ENCODE measurements at places on chromosomes 13 and 19. TPM values are rescaled to one million over a fixed set of nuclear protein-coding genes. Genes with fewer than 3 reads are reported as not detected.

ANGPTL4 gene
- 99.1 TPM for total RNA-seq

KIR2DL4 gene
- 0.54 TPM for total RNA-seq

RAB3A gene
- 1.9 TPM for total RNA-seq

CEBPA gene
- 4.9 TPM for total RNA-seq

STXBP2 gene
- 20.2 TPM for total RNA-seq

FBXO17 gene
- 29.6 TPM for total RNA-seq

DNAAF3 gene
- total RNA-seq, result not detected

GJB6 gene
- not detected for total RNA-seq

OR7G3 gene
- total RNA-seq, result not detected

EDNRB gene
- 14.2 TPM for total RNA-seq

DIAPH3 gene
- 8.0 TPM for total RNA-seq

RGL3 gene
- total RNA-seq, result 47.4 TPM

MEGF8 gene
- total RNA-seq, result 19.5 TPM

DNA sequence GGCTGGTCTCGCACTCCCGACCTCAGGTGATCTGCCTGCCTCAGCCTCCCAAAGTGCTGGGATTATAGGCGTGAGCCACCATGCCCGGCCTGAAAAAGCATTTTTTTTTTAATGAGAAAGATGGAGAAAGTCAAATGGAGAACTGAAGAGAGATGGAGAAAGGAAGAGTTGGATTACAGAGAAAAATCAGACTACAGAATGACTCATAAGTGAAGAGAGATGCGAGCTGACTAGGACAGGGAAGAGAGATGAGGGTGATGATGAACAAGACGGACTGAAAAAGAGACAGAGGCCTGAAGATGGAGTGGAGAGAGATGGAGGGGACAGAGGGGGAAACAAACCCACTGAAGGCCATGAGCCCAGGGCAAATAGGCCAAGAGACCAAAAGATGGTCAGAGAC lies 1.5 kb downstream of the DHX34 start:
- H3K4me3 ChIP-seq, result no peak overlapping the region
- no peak for DNase-seq
- H3K27ac ChIP-seq, result no peak overlapping the region
- peaks cover 26% of the 10 kb centered on the region for H3K36me3 ChIP-seq

- H3K27me3 ChIP-seq, result no peaks in the 10 kb centered on the region
- DNase-seq, result no peak
- no peaks in the 10 kb centered on the region for H3K36me3 ChIP-seq
Measured at GRCh38 chr19:14081797-14082674, 3.5 kb downstream of the C19orf67 start.

GRCh38 chr13:62115831-62116230 lies 700.2 kb upstream of the PCDH20 start:
- DNase-seq, result no peak
- H3K4me3 ChIP-seq, result no peak overlapping the region
- H3K36me3 ChIP-seq, result no peaks in the 10 kb centered on the region
- no peaks in the 10 kb centered on the region for H3K4me1 ChIP-seq

DNA sequence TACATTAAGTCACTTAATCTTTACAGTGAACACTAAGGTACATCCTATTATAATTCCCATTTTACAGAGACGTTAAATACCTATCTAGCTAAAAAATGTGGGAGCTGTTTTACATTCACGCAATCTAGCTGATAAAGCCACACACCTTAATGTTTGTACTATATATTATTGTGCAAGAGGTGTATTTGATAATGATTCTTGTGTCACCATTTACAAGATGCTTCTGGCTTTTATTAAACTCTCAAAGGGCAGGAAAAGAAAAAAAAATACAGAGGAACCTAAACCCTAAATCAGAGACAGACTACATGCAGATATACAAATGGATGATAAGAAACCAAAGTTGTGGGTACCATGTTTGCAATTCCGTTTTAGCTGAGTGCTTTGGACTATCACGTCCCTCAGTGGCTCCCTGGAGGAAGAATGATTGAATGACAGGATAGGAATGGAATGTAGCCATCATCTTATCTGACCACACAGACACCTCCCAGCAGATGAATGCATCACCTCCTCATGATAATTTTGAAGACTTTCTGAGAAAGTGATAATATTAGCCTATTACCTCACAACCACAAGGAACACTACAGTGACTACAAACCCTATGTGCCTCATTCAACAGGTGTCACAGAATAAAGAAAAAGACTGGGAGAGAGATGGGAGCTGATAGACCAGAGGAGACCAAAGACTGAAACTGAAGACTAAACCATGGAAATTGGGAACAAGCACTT lies 230.5 kb upstream of the SERP2 start:
- no peaks in the 10 kb centered on the region for H3K36me3 ChIP-seq
- DNase-seq, result no peak
- no peak overlapping the region for H3K27ac ChIP-seq

DNA sequence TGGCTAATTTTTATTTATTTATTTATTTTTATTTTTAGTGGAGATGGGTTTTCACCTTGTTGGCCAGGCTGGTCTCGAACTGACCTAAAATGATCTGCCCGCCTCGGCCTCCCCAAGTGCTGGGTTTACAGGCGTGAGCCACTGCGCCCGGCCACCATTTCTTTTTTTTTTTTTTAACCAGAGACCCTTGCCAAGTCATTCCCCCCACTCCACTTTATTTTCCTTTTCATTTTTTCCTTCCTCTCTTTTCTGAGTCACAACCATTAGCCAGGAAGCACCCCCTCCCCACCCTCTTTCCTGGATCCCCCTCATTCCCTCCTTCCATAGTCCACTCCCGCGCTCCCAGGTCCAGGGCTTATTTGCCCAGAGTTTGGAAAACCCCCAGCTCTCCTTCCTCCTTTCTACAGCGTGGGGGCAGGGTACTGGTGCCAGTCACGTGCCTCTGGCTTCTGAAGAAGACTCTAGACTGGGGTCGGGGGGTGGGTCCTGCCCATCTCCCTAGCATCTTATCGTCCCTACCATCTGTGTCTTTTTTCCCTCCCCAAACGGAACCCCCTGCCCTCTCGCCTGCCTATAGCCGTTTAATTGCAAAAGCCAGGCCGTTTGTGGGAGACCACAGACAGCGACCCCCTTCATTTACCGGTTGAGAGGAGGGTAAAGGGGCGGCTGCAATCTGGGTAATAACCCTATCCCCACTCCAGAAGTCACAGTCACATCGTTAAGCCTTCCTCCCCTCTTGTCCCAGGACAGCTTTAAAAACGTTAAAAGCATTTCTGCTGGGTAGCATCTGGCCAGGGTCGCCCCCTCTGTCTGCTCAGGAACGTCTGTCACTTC lies 1.1 kb upstream of the CALR start:
- peak overlapping the region; percentile 93 for H3K4me3 ChIP-seq
- H3K27me3 ChIP-seq, result no peaks in the 10 kb centered on the region
- peaks cover 21% of the 10 kb centered on the region for H3K36me3 ChIP-seq
- peaks cover 28% of the 10 kb centered on the region for H3K4me1 ChIP-seq
- H3K27ac ChIP-seq, result no peak overlapping the region

DNA sequence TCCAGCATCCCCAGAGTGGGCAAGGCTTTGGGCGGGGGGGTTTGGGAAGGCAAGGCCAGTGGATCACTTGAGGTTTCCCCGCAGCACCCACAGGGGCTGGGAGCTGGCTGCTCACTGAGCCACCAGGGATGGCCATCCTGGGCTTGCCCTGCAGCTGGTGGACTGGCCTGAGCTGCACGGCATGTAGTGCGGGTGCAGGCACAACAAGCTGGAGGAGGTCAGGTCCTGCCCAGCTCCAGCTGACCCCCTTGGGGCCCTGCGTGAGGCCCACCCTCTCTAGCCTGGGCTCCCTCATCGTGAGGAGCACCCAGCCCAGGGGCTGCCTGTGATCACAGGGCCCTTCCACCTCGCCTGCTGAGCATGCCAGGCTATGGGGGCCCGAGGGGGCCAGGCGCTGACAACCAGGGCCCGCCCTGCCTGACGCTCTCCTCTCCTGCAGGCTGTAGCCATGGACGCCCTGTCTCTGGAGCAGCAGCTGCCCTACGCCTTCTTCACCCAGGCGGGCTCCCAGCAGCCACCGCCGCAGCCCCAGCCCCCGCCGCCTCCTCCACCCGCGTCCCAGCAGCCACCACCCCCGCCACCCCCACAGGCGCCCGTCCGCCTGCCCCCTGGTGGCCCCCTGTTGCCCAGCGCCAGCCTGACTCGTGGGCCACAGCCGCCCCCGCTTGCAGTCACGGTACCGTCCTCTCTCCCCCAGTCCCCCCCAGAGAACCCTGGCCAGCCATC lies 22.9 kb downstream of the COMP start:
- H3K27me3 ChIP-seq, result no peaks in the 10 kb centered on the region
- no peak overlapping the region for H3K27ac ChIP-seq
- H3K4me3 ChIP-seq, result no peak overlapping the region
- no peaks in the 10 kb centered on the region for H3K4me1 ChIP-seq
- H3K36me3 ChIP-seq, result no peaks in the 10 kb centered on the region

- H3K4me3 ChIP-seq, result no peak overlapping the region
- DNase-seq, result no peak
- H3K27ac ChIP-seq, result no peak overlapping the region
- no peaks in the 10 kb centered on the region for H3K27me3 ChIP-seq
Measured at GRCh38 chr13:38044067-38044466, 174.5 kb upstream of the TRPC4 start.

DNA sequence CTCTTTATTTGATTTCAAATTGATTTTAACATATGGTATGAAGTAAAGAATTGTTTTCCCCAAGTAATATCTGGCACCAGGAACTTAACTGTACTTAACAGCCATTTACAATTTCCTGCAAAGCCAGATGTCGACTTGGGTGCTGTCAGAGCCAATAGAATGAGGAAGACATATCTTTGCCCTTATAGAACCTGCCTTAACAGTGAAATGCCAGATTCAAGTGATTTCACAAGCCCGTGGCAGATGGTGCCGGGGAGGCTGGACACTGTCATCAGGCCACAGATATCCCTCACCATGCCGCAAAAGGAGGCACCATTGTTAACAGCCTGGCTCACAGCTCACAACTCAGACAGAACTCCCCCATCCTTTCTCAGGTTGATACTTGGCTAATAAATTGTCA lies 48.7 kb downstream of the ESD start:
- no peaks in the 10 kb centered on the region for H3K27me3 ChIP-seq
- H3K4me1 ChIP-seq, result no peaks in the 10 kb centered on the region
- DNase-seq, result no peak

DNA sequence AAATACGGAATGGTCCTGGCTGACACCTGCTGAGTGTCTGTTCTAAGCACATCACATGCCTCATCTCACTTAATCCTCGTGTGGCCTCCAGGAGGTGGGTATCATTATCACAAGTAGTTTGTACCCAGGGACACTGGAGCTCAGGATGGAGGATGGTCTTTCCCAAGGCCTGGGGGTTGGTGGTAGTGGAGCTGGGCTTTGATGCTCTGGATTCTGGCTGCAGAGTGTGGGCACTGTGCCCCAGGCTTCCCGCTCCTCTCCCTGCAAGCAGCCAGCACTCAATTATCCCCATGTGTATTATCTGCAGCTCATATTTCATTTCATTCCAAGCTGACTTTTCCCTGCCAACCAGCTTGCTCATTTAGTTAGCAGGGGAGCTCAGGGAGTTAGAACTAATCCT lies 52.1 kb downstream of the SIAH3 start:
- DNase-seq, result no peak
- no peaks in the 10 kb centered on the region for H3K4me1 ChIP-seq
- H3K27ac ChIP-seq, result no peak overlapping the region
- no peak overlapping the region for H3K4me3 ChIP-seq
- H3K36me3 ChIP-seq, result no peaks in the 10 kb centered on the region
- H3K27me3 ChIP-seq, result no peaks in the 10 kb centered on the region

GRCh38 chr19:9620842-9621155 lies 233 bp downstream of the ZNF561 start:
- H3K27ac ChIP-seq, result peak overlapping the region; percentile 89
- no peaks in the 10 kb centered on the region for H3K27me3 ChIP-seq
- H3K4me3 ChIP-seq, result peak overlapping the region; percentile 83
- peaks cover 27% of the 10 kb centered on the region for H3K36me3 ChIP-seq
- peaks cover 9% of the 10 kb centered on the region for H3K4me1 ChIP-seq
- no peak for DNase-seq

GRCh38 chr13:89828506-89828905 lies 1519.0 kb upstream of the MIR17HG start:
- no peaks in the 10 kb centered on the region for H3K27me3 ChIP-seq
- no peak for DNase-seq
- H3K4me3 ChIP-seq, result no peak overlapping the region
- H3K27ac ChIP-seq, result no peak overlapping the region
- H3K4me1 ChIP-seq, result no peaks in the 10 kb centered on the region

GRCh38 chr19:13094771-13095392 lies 7.8 kb downstream of the LYL1 start:
- H3K4me1 ChIP-seq, result peaks cover 74% of the 10 kb centered on the region
- peak overlapping the region; percentile 95 for H3K27ac ChIP-seq
- peak overlapping the region; percentile 55 for H3K4me3 ChIP-seq
- DNase-seq, result no peak
- peaks cover 12% of the 10 kb centered on the region for H3K36me3 ChIP-seq

DNA sequence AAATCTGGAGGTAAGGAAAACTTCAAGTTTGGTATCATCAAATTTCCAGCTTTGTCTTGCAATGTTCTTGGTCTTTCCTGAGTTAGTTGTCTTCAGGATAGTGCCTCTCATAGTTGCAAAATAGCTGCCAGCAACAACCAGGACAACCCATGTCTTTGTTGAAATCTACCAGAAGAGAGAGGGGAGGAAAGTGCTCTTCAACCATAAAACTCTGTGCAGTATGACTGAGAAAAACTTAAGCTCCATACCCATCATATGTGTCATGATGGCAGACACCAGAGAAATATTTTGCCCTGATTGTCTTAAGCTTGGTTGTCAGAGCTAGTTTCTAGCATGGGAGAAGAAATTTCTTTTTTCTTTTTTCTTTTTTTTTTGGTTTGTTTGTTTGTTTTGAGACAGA lies 103.3 kb downstream of the SPRY2 start:
- H3K27me3 ChIP-seq, result no peaks in the 10 kb centered on the region
- no peak for DNase-seq
- H3K27ac ChIP-seq, result no peak overlapping the region
- H3K4me1 ChIP-seq, result no peaks in the 10 kb centered on the region
- no peaks in the 10 kb centered on the region for H3K36me3 ChIP-seq

DNA sequence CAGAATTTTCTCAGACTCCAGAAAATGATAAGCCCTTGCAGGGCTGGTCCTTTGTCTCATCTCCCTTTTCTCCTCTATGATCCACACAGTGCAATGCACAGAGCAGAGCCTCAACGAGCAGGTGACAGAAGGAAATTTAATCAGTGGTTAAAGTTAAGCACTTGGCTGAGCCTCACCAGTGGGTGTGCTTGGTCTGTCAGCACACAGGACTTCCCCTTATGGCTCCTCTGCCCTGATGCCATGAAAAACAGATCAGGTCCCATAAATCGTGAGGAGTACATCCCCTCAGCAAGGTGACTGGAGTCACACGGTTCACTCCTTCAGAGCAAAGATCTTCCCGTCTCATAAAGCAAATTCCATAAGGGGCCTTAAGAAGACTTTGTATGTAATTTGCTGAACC lies 818.2 kb downstream of the UQCRFS1 start:
- DNase-seq, result no peak
- H3K27ac ChIP-seq, result no peak overlapping the region
- no peak overlapping the region for H3K4me3 ChIP-seq
- H3K4me1 ChIP-seq, result no peaks in the 10 kb centered on the region

Measured in thoracic aorta (tissue), 2 donors.